ENCODE measurements at places on chromosomes 4 and X.

DNA sequence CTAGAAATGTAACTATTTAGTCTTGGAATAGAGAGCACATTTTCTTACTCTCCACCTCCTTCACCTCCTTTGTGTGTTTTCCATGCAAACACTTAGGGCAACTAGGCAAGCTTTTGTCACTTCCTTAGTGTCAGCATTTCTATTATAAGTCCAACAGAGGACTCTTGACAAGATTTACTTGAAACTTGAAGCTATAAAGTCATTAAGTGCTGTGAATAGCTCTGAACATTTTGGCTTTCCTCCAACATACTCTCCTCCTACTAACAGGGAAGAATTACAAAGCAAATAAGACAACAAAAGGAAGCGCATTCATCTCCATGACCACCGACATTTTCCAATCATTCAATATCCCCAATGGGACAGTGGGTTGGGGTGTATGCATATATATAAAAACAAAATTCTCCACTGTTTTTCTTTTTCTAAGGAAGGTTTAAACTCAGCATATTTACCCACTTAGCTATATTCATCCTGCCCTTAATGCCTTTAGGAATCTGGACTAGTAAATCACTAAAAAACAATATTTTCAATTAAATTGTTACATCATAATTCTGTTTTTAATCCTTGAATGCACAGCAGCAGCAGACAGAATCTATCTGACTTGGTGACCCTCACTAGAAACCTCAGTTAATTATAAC lies 264.6 kb downstream of the SNCA start:
- DNase-seq, result no peak

- no peak for DNase-seq
Measured at GRCh38 chr4:165031436-165032211, at the start of gene TRIM60. Gene TRIM60 (plus strand): TSS chr4:165031999. CDS start chr4:165040073, 8,074 bp downstream.

- DNase-seq, result no peak
Measured at GRCh38 chrX:71637848-71638247, 19.5 kb upstream of the CXCR3 start.

- DNase-seq, result no peak
Measured at GRCh38 chr4:76210452-76210851, 3.2 kb downstream of the SCARB2 start.

Measured in heart left ventricle (tissue), 16 donors.